SK-N-MC (cell line): ENCODE measurements at places on chromosomes 3 and 15.

DNA sequence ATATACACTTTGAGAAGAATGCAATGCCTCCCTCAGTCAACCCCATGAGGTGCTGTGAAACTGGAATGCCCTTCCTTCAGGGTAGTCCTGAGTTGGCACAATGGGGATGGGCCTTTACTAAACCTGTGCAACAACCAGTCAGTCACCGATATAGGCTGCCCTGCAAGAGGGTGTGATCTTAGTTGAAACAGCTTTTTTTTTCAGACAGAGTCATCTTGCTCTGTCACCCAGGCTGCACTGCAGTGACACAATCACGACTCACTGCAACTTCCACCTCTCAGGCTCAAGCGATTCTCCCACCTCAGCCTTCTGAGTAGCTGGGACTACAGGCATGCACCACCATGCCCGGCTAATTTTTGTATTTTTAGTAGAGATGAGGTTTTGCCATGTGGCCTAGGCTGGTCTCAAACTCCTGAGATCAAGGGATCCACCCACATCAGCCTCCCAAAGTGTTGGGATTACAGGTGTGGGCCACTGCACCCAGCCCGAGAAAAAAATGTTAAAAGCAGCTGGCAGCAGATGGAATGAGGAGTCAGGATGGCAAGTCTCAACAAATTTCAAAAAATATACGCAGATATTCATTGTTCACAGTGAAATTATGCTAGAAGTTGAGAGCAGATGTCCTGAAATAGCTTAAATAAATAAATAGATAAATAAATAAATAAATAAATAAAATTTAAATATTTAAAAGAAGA lies 31.8 kb downstream of the MYO5A start:
- no peak for DNase-seq

DNA sequence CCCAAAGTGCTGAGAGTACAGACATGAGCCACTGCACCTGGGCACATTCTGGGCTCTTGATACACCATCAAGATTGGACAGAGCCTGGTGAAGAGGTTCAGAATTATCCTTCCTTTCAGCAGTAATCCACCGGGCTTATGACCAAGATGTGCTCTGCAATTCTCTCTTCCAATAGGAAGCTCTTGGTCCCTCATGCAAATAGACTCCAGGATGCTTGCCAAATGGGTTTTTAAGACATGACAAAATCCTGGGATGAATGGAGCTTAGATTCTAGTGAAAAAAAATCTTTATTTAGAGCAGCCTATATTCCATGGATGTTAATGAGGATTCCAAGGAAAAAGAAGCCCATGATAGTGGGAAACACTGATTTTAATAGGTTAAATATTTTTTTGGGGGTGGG lies 119.1 kb downstream of the SV2B start:
- DNase-seq = no peak

DNA sequence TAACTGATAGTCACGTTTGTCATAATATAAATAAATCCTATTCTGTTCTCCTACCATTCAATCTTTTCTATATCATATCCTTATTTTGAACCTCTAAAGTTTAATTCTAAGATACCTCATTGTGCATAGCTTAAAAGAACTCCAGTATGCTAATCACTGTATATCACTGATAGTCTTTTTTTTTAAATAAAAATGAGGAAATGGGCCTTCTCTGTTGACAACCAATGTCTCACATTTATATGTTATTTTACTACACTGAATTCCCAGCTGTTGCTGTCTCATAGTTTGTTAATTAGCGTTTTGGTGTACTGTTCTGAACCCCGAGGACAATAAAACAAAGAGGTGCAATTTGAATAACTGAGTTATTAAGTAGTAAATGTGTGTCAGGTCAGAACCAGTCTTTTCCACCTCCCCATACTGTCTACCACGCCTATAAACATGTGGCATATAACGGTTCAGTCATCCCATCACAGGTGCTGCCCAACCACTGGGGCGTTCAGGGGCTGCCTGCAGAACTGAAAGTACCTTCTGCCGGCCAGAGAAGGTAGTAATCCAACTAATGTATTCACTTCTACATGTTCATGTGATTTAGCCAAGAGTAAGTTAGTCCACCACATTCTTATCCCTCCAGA lies 14.9 kb downstream of the CBLB start:
- DNase-seq = no peak

DNA sequence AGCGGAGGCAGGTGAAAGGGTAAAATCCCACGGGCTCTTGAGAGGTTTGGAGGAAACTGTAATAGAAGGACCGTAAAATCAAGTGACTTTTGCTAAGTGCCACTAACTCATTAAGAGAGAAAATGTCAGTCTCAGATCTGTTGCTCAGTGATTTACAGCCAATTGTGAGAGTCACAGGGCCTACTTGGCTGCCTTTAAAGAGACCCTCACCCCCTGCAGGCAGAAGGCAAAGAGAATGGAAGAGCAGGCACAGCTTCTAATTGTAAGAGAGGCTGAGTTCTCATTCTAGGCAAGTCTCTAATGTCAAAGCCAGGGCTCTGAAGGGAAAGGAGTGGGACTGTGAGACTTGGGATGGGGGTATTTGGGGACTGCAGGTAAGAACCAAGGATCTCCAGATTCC lies 9.3 kb upstream of the SYNM start:
- DNase-seq = no peak

DNA sequence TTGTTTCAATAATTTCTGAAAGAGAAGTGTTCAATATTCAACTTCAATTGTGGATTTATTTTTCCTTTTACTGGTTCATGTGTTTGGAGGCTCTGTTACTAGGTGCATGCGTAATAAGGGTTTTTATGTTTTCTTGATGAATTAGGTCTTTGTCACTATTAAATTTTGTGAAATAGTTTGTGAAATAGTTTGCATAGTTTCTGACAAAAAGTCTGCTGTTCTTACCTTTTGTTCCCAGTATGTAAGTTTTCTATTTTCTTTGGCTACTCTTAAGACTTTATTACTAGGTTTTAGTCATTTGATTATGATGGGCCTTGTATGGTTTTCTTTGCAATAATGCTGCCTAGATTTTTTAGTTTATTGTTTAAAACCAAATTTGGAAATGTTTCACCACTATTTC lies 38.0 kb downstream of the MEF2A start:
- no peak for DNase-seq
